Pulmonary artery endothelial cell (primary cell): ENCODE measurements at places on chromosomes 7 and 10. TPM values are rescaled to one million over a fixed set of nuclear protein-coding genes. Genes with fewer than 3 reads are reported as not detected.

CFAP58 gene
- total RNA-seq, result 0.46 and 0.63 TPM in 2 replicates

GNAI1 gene
- total RNA-seq, result 4.2 and 10.0 TPM in 2 replicates

TSC22D4 gene
- total RNA-seq, result 31.1 and 35.0 TPM in 2 replicates

DTX2 gene
- total RNA-seq, result 4.6 and 5.1 TPM in 2 replicates

EN2 gene
- 0.04 TPM in 1 of 2 replicates, not detected in the other for total RNA-seq

ETV1 gene
- total RNA-seq, result 3.2 and 8.1 TPM in 2 replicates

INSYN2A gene
- total RNA-seq, result not detected in 2 replicates

GRCh38 chr7:33922820-33923219 lies 17.5 kb downstream of the BMPER start:
- DNase-seq, result no peak

DNA sequence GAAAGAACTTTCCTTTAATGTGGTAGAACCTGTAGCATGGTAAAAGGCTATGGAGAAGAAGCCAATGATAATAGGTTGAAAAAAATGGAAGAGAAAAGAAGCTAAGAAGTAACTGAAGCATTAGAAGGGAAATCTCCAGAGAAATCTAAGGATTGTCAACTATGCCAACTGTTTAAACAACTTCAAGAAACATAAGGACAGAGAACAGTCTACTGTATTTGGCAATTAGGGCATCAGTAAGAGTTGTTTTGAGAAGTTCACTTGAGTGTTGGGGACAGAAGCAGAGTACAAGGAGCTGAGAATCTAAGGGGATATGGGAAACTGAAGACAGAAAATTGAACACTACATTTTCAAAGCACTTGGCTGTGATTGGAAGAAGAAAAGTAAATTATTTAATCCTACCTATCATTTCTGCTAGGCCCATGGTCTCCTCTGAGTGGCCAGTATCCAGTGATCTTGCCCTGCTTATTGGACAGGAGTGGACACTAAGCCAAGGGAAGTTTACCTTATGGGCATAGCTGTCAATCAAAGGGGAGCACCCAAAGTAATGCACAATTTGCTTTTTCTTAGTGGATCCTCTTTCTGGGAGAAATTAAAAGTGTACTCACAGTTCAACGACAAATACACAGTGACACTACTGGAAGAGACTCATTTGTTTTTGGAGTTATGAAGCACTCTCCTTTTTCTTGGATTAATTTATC lies 56.4 kb upstream of the CCDC71L start:
- no peak for DNase-seq

DNA sequence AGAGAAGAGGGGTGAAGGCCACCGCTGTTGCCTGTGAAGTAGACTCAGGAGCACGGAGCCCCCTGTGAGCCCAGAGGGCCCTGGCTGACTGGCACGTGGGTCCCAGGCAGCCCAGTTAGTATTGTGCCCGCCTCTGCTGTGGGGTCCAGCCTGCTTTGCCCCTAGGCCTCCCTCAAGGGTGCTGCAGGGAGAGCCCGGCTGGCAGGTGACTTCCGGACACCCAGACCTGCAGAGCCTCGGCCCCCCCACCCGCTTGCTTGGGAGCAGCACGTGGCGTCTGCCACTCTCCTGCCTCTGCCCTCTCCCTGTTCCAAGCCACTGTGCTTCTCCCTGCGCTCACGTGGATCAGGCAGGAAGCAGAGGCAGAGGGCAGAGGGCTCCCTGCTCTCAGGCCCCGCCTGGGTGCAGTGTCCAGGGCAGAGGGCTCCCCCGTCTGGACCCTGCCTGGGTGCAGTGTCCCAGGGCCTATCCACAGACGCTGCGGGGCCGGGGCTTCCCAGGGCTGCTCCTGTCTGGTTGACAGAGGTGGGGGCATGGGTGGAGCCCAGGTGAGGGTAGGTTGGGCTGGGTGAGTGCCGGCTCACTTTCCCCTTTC lies 88.4 kb downstream of the DNAJB6 start:
- DNase-seq, result no peak

DNA sequence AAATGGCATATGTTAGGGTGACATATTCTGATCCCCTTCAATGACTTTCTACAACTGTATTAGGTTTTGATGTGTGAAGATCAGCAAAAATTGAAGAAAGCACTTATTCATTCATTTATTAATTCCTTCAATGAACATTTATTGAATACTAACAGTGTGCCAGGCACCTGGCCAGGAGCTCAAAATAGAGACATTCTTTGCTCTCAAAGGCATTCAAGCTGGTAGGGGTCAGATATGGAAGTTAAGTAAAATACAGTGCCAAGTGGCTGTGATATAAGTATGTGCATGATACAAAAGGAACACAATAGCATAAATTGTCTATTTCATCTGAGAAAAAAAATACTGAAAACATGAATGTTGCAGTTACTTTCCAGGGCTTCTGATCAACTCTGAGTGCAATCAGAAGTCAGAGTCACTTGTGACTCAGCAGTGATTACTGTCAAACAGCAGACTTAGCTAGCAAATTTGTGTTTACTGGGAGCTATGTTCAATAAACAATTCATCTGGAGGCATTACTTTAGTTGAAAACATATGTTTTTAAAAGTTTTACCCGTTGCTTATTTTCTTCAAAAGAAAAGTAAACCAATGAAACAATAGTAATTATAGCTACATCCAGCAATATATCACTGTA lies 60.4 kb upstream of the CACNB2 start:
- DNase-seq, result no peak

DNA sequence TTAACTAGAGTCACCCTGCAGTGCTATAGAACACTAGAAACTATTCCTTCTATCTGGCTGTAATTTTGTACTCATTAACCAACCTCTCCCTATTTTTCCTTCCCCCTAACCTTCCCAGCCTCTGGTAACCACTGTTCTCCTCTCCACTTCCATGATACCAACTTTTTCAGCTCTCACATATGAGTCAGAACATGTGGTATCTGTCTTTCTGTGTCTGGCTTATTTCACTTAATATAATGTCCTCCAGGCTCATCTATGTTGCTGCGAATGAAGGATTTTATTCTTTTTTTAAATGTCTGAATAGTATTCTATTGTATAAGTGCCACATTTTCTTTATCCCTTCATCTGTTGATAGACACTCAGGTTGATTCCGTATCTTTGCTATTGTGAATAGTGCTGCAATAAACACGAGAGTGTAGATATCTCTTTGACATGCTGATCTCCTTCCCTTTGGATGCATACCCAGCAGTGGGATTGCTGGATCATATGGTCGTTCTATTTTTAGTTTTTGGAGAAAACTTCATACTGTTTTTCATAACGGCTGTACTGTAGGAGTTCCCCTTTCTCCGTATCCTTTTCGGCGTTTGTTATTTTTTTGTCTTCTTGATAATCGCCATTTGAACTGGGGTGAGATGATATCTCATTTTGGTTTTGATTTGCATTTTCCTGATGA lies 101.4 kb downstream of the FAM107B start:
- no peak for DNase-seq

DNA sequence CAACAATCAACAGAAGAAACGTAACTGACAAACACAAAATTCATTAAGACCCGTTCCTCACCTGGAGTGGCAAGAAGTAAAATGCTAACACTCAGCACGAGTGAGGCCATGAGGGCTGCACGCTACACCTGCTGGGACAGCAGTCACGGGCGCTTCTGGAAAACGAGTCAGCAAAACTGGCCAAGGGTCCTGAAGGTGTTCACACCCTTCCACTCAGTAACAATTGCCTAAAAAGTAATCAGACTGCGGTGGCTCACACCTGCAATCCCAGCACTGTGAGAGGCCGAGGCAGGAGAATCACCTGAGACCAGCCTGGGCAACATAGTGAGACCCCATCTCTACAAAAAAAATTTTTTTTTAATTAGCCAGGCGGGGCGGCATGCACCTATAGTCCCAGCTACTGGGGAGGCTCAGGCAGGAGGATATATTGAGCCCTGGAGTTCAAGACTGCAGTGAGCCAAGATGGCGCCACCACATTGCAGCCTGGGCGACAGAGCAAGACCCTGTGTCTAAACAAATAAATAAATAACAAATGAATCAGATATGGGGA lies 199.1 kb downstream of the MAD1L1 start:
- DNase-seq, result no peak

DNA sequence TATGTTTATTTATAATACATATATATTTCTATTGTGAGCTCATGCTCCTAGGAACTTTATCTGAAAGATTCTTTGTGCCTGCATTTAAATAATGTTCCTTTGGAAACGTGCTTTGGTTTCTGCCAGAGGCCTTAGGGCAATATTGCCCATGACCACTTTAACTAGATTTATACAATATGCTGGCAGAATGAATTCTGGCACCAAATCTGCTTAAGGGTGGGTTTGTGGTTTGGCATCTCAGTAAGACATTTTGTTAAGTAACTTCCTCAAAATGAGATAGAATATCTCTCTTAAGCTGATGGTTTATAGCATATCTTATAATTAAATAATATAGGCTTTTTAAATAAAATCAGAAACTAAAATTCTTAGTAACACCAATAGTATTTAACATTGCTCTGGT lies 252.9 kb downstream of the RNLS start:
- DNase-seq, result no peak

GRCh38 chr10:95873651-95874050 lies 34.1 kb upstream of the CC2D2B start:
- DNase-seq, result no peak

- no peak for DNase-seq
Measured at GRCh38 chr7:27166531-27167505, 1.5 kb upstream of the HOXA9 start.

- no peak for DNase-seq
Measured at GRCh38 chr7:97006055-97006815, 882 bp downstream of the DLX6 start.

DNA sequence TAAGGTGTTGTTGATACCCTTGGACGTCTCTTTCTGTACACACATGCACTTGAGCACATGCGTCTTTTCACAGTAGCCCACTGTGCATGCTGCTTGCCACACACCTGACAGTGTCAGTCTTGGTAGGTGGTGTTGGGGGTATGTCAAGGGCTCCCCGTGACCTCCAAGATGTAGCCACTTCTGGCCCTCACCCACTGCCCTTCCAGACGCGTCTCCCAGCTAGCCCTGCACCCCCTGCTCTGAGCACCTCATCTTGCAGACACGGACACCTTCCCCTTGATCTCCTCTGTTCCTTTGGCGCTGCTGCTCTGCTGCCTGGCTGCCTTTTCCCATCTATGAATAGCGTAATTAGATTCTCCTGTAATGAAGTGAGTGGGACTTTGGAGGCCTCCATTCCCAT lies 75.2 kb upstream of the TNS3 start:
- no peak for DNase-seq

DNA sequence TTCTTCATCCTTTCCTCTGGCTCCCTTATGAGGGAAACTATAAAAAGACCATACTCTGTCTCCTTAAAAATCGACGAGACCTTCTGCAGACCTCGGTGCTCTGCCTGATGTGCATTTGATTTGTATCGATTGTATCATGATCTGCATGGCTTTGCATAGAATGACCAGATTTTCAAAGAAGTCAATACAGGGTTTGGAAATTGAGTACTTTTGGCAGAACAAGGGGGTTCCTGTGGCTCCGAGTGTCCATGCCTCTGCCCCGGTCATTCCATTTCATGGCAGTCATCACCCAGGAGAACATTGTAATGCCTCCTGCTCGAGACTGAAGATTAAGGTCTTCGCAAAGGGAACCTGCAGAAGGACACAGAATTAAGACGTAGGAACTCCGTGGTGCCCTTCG lies 685 bp downstream of the CASP2 start:
- DNase-seq, result no peak

- DNase-seq, result no peak
Measured at GRCh38 chr7:1193593-1194424, 33.8 kb upstream of the ZFAND2A start.

GRCh38 chr7:47748041-47748440 lies 166.1 kb upstream of the TNS3 start:
- no peak for DNase-seq

- DNase-seq, result peak; percentile 91
Measured at GRCh38 chr10:122112625-122113160, 123.7 kb downstream of the TACC2 start.

- DNase-seq, result no peak
Measured at GRCh38 chr7:76428868-76429805, 4.4 kb downstream of the ZP3 start.

DNA sequence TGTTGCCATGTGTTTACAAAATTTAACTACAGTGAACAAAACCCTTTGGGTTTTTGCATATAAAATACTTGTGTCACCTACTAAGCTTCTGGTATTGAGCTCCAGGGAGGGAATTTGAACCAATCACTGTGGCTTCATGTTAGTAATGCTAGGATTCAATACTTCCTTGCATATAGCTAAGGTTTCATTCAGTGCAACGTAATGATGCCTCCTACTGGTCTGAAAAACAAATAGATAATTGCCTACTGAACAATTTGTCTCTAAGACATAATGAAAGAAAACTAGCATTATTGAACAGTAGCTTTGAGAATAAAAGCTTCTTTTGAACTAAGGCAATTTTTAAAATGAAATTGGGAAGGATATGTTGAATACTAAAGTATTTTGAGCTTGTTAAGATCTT lies 244.4 kb downstream of the ZWINT start:
- DNase-seq, result no peak

GRCh38 chr7:25864511-25864910 lies 287.5 kb upstream of the NFE2L3 start:
- DNase-seq, result no peak

GRCh38 chr10:103276896-103277712 lies at the start of gene INA:
Gene INA (plus strand): TSS chr10:103277138. CDS start chr10:103277212, 74 bp downstream.
- DNase-seq, result no peak

DNA sequence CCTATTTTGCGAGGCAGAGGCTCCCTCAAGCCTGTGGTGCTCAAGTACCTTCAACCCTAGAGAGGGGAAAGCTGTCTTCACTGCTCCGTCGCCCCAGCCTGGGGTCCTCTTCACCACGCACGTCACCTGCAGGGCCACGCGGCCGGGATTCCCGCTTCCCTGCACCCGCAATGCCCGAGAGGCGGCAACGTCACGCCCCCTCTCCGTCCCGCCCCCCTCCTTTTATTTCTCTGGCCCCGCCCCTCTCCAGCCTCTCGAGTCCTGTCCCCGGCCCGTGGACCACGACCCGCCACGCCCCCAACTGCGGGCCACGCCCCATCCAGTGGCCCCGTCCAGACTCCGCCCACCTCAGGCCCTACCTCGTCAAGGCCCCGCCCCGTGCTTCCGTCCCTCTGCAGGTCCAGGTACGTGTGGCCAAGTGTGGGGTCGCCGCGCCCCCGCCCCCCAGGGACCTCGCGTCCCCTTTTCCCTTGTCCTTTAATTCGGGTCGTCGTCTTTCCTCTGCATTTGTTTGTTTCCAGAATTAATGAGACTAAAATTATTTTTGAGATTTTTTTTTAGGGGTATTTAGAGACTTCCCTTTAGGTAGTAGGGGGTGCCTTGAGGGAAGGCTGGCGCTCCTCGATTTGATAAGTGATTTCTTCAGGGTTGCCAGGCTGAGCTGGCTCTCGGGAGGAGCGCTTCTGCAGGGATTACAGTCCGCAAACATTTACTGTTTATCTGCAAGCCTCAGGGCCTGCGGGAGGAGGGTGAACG lies 69.8 kb upstream of the BAIAP2L1 start:
- DNase-seq, result no peak
